Lung (tissue), 17 donors: ENCODE measurements at places on chromosomes 2 and 18. TPM values are rescaled to one million over a fixed set of nuclear protein-coding genes. Genes with fewer than 3 reads are reported as not detected.

MROH2A gene
- 0.80 TPM for total RNA-seq

MYO3B gene
- 0.03 TPM for total RNA-seq

- DNase-seq: no peak
Measured at GRCh38 chr2:25557179-25558036, 116.0 kb downstream of the DTNB start.

GRCh38 chr2:20357638-20358389, 7.2 kb upstream of the PUM2 start:
- DNase-seq: no peak

- no peak for DNase-seq
Measured at GRCh38 chr18:46821856-46822711, 65.2 kb upstream of the ST8SIA5 start.

DNA sequence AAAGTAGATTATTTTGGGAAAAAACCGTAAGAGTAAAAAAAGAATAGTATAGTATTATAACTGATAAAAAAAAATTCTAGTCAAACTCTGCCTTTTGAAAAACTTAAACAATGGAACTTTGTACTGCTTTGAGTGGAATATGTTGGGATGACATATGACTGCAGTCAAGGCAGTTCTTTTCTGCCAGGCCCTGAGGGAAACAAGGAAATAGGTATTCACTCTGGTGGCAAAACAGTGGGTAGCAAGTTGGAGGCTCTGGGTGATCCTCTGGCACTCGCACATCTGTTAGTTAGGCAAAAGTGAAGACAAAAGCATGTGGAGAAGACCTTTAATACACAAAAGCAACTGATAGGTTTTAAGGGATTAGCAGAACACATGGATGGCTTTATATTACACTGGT, 102.2 kb downstream of the ARHGEF33 start:
- DNase-seq: no peak

- no peak for DNase-seq
Measured at GRCh38 chr18:32422201-32422600, 48.5 kb downstream of the GAREM1 start.

- no peak for DNase-seq
Measured at GRCh38 chr2:193690572-193690971, 1495.8 kb upstream of the TMEFF2 start.

DNA sequence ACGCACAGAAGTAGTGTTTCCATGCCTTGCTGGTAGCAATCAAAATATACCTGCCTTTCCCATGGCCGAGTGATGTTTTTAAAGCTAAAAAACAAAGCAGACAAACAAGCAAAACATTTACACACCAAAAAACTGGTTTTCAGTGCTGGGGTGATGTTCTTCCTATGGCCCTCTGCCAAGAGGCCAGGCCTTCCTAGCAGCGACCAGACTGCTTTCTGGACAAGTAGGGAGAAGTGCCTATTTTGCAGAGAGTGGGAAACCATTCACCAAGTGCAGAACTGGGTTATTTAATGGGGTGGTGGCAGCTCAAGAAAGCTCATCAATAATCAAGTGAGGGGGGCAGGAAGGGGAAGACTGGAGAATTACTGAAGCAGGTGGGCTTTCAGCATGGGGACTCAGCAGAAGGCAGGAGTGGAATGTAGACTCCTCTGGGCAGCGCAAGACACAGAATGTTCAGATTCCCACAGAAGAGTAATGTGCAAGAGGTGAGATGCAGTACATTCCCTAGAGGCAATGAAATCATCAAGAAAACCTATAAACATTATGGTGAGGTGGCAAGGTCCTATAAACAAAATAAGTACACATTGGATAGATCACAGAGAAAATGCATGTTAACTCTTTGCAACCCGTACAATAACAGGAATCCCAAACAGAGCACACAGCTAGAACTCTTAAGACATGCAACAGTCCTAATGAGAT, 44.0 kb downstream of the CPO start:
- DNase-seq: peak; percentile 40

DNA sequence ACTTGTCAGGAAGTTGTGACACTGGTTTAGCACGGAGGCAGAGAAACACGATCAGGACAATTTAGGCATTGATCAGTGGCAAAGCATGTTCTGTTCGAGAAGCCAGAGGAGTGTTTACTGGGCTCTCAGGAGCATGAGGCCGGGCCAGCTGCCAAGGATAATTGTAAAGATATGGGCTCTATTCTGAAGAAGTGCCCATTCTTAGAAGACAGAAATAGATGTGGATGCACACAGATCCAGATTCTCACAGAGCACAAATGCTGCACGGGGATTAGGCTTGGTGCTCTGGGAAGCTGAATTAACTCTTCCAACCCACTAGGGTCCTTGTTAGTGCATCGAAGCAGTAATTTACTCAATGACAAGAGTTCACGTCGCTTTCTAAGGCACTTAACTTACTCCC, 16.2 kb downstream of the AFF3 start:
- DNase-seq: peak; percentile 29

- DNase-seq: peak; percentile 88
Measured at GRCh38 chr2:170715062-170715931, at the start of gene SP5. SP5 (plus strand) TSS chr2:170715337; CDS start chr2:170715513, 176 bp downstream.

- no peak for DNase-seq
Measured at GRCh38 chr2:108270768-108271506, 17.8 kb upstream of the SULT1C2 start.

ZSWIM2 gene
- total RNA-seq: not detected

RTP5 gene
- total RNA-seq: not detected

MPP4 gene
- 0.15 TPM for total RNA-seq

GRCh38 chr2:109545828-109546713, 67.7 kb downstream of the SEPTIN10 start:
- peak; percentile 79 for DNase-seq

- DNase-seq: no peak
Measured at GRCh38 chr18:76433788-76434187, 61.3 kb downstream of the ZNF516 start.

GYPC gene
- total RNA-seq: 93.6 TPM

DNA sequence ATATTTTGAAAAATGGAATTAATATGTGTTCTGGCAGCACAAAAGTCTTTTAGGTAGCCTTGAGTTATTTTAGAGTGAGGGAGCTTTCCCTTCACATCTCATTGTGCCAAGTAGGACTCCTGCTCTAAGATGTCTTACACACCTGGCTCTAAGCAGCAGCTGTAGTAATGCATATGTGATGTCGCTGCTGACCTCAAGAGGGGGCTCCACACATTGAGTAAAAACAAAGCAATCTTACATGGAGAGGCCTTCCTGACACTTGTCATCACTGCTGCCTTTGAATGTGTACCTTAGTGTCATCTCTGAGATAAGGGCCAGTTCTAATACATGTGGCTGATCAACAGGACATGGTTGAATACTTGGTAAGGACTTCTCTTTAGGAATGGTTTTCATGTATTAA, 75.8 kb downstream of the ACTR3 start:
- DNase-seq: peak; percentile 25

OR6B2 gene
- not detected for total RNA-seq

DNA sequence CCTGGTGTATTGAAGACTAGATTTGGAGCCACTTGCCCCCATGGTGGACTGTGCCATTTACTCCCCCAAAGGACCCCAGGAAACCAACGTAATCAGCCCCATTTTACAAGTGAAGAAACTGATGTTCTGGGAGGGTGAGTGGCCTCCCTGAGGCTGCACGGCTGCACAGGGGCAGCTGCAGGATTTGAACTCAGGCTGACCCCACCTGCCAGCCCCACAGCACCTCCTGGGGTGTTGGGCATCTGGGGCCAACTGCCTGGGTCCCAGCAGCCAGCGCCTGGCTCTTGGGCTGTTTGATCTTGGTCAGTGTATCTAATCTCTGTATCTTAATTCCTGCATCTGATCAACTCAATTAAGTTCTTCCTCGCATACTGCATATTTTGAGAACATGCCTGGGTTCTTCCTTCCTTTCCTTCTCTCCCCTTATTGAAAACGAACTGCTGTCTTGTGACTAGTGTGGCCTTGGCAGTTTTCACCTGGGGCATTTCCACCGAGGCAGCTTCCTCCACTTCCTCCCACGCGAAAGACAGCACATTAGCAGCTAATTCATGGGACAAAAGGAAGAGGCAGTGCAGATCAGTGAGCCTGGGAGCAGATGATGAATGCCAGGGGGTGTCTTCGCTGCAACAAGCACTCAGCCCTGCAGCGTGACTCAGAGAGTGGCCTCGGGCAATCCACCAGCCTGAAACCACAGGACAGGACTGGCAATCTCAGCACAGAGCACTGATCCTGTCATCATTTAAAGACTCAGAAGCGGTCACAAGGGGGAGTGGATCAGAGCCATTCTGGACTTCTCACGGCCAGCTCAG, 184.1 kb upstream of the RAB12 start:
- DNase-seq: no peak

GRCh38 chr2:85644909-85645308, 23.1 kb downstream of the SFTPB start:
- no peak for DNase-seq

MEP1B gene
- total RNA-seq: not detected
